Amniotic epithelial cell (primary cell): ENCODE measurements at places on chromosomes 4 and X.

DNA sequence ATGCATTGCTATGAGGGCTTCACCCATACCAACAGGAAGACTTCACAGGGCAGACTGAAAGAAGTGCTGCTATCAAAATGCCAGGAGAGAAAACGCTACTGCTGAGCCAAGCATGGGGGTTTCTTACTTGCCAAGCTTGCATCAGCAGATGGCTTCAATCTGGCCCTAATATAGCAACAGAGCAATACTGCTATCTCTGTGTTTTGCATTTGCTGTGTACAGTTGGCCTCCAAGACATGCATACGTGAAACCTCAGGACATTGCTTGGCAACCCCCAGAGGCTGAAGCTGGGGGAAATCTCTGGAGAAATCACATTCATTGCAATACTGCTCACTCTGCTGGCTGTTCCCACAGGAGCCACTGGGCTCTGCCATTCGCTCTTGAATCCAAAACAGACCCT lies 127.2 kb upstream of the GPC4 start:
- no peak for DNase-seq

DNA sequence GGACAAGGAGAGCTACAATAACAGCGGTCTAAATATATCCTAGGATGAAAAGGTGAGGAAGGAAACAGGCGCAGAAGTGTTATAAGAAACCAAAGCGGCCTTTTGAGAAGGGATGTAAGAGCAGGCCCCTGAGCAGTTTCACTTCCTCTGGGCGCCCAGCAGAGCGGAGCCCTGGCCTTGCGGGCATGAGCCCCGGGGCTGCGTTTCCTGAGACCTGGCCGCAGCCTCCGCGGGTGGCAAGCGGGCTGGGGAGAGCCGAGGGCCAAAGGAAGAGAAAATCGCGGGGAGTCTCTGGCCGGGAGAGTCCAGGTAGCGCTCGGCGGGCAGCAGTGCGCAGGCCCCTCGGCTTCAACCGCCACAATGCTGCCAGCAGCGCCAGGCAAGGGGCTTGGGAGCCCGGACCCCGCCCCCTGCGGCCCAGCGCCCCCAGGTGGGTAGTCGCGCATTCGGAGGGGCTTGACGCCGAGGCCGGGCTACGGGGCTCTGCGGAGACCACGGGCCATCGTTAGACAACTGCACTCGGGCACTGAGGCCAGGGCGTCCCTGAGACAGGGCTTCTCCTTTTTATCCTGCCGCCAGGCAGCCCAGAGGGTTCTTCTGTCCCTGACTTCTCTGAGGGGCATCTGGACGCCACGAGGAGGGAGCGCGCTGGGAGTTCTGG lies at the start of gene BANK1:
Gene BANK1 (plus strand): TSS at position 210 of the 661 bp plus-strand sequence. CDS start 151 bp downstream, at position 361.
- DNase-seq, result peak; percentile 34

DNA sequence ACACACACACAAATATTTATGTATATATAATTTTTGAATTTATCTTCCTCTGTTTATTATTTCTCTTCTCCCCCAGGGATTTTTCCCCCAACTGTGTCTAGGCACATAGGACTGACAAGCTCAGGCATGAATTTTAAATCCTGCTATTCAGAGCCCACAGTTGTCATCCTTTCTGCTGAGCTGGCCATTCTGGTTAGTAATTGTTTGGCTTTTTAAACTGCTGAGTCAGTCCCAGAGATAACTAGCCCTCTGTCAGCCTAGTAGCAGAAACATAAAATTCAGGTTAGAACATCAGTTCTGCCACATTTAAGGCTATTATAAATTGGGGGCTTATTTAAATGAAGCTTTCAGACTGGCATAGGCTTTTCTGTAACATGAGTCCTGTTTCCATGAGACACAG lies 151.7 kb upstream of the MAOA start:
- no peak for DNase-seq

GRCh38 chrX:154717824-154718223 lies 33.1 kb downstream of the GAB3 start:
- peak; percentile 80 for DNase-seq

GRCh38 chr4:144295286-144295995 lies 154.9 kb upstream of the GYPA start:
- no peak for DNase-seq

- DNase-seq, result no peak
Observed at GRCh38 chr4:170599894-170600293, 510.1 kb upstream of the AADAT start.

DNA sequence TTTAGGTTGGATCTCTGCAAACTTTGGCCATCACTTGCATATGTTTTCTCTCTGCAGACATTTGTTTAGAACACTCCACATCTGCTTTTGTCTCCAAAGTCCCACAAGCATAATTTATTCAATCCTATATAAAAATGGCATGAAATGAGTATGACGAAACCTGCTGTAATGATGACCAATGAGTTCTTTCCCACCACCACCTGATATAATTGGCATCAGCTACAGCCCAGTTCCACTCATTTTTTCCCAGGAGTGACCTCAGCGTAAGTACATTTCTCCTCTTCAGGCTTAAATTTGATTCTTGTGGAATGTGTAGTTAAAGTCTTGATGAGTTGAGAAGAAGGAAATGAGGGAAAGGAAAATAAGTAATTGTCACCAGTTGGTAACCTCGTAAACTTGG lies 205.1 kb downstream of the AWAT2 start:
- no peak for DNase-seq

GRCh38 chr4:185122681-185123345 lies 20.3 kb upstream of the SLC25A4 start:
- DNase-seq, result no peak

- DNase-seq, result no peak
Observed at GRCh38 chr4:28913466-28913865, 1806.7 kb upstream of the PCDH7 start.

- DNase-seq, result no peak
Observed at GRCh38 chrX:2888309-2888708, 40.8 kb downstream of the ARSD start.

DNA sequence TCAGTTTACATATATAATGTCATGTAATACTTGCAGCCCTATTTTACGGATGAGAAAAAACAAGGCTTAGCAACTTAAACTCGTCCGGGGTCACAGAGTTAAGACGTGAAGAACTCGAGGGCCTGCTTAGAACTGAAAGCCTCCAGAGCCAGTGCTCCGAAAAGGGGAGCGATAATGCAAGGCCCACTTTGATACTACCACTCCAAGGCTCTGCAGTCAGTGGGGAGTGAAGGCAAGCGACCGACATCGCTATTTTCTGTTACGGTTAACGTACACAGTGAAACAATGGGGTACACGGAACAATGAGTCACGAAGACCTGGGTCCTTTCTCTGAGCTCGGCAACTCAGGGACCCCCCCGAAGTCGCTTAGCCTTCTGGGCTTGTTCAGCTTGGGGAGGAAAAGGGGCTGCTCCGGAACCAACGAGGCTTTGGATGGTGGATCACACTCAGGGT lies 965 bp downstream of the PPA2 start:
- peak; percentile 43 for DNase-seq

DNA sequence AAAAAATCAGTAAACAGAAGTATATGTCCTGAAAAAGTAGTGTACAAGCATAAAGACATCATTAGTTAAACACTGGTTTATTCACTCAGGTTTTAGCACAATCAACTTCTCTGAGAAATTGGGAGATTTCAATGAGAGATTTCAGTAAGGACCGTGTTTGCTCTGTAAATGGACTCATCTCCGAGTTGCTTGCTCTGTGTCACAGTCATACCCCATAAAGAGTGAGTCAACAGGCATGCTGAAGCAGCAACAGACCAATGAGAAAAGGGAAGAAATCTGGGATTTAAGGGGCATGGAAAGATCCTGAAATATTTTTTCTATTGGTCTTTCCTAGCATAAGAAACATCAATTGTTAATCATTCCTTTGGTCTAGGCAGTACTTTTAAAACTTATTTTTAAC lies 4.7 kb downstream of the GLUD2 start:
- no peak for DNase-seq
